ENCODE measurements at places on chromosomes 7 and 10. TPM values are rescaled to one million over a fixed set of nuclear protein-coding genes. Genes with fewer than 3 reads are reported as not detected.

EPO gene
- total RNA-seq: not detected

FGL2 gene
- 1.7 TPM for total RNA-seq

THAP5 gene
- total RNA-seq: 35.6 TPM

STAG3 gene
- total RNA-seq: 23.7 TPM

SH3PXD2A gene
- 8.5 TPM for total RNA-seq

DIP2C gene
- 1.9 TPM for total RNA-seq

FANK1 gene
- 0.38 TPM for total RNA-seq

TASOR2 gene
- total RNA-seq: 92.3 TPM

MLXIPL gene
- not detected for total RNA-seq

CDHR3 gene
- total RNA-seq: 1.0 TPM

LDB3 gene
- not detected for total RNA-seq

ZNF438 gene
- total RNA-seq: 3.2 TPM

ZNF804B gene
- not detected for total RNA-seq

SFRP5 gene
- not detected for total RNA-seq

USP54 gene
- total RNA-seq: 7.8 TPM

NXPH1 gene
- total RNA-seq: not detected

ITIH5 gene
- total RNA-seq: not detected

THSD7A gene
- not detected for total RNA-seq

GDF2 gene
- total RNA-seq: not detected

ZPBP gene
- total RNA-seq: not detected

TFR2 gene
- total RNA-seq: 20.7 TPM

EPC1 gene
- total RNA-seq: 34.3 TPM
